ENCODE measurements at places on chromosomes 7 and 10. TPM values are rescaled to one million over a fixed set of nuclear protein-coding genes. Genes with fewer than 3 reads are reported as not detected.

The TEX36 gene
- not detected for total RNA-seq

The SPDYE9 gene
- not detected for total RNA-seq

DNA sequence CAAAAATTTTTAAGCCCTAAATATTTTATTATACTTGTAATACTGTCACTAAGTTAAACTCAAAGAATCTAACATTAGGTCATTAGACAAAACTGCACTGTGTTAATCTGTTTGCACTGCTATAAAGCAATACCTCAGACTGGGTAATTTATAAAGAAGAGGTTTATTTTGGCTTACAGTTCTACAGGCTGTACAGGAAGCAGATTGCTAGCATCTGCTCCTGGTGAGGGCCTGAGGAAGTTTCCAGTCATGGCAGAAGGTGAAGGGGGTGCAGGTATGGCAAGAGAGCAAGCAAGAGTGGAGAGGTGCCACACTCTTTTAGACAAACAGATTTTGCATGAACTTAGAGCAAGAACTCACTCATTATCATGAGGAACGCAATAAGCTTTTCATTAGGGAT, 125.7 kb downstream of the IMMP2L start:
- DNase-seq, result no peak

The PLXDC2 gene
- 0.15 TPM for total RNA-seq

The HELLS gene
- 147 TPM for total RNA-seq

The HOXA9 gene
- total RNA-seq, result not detected

GRCh38 chr10:122544493-122544892, 16.1 kb upstream of the DMBT1 start:
- peak; percentile 50 for DNase-seq

GRCh38 chr7:141189231-141189630, 115.4 kb downstream of the TMEM178B start:
- DNase-seq, result no peak

DNA sequence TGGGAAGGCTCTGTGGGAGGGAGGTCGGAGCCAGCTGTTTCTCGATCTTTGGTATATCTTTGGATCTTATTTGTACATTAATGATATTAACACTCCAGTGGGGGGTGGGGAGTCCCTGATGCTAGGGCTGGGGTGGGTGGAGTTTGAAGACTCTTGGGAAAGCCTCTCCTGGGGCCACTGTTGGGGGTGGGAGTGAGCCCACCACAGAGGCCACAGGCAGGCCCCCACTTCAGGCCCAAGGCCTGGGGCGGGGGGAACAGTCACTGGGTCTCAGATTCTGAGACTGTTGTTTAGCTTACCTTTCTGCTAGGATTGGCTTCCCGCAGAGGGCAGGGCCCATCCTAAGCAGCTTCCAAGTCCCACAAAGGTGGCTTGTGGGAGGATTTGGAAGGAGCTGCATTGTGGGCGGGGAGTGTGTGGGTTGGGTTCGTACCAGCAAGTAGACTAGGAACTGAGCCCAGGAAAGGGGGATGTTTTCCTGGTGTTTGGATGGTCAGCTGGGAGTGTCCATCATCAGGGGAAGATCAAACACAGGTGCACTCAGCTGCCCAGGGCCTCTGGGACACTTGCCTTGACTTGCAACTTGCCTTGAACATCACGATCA, 11.9 kb downstream of the YKT6 start:
- no peak for DNase-seq

The TFPI2 gene
- total RNA-seq, result not detected

- no peak for DNase-seq
These were observed 80.0 kb downstream of the NRCAM start for GRCh38 chr7:108376206-108376605.

The CTAGE8 gene
- total RNA-seq, result 0.77 TPM

The SVIL gene
- total RNA-seq, result 5.9 TPM

The SIRT1 gene
- total RNA-seq, result 24.8 TPM

- no peak for DNase-seq
These were observed 295.7 kb upstream of the SHH start for GRCh38 chr7:156107957-156108356.

DNA sequence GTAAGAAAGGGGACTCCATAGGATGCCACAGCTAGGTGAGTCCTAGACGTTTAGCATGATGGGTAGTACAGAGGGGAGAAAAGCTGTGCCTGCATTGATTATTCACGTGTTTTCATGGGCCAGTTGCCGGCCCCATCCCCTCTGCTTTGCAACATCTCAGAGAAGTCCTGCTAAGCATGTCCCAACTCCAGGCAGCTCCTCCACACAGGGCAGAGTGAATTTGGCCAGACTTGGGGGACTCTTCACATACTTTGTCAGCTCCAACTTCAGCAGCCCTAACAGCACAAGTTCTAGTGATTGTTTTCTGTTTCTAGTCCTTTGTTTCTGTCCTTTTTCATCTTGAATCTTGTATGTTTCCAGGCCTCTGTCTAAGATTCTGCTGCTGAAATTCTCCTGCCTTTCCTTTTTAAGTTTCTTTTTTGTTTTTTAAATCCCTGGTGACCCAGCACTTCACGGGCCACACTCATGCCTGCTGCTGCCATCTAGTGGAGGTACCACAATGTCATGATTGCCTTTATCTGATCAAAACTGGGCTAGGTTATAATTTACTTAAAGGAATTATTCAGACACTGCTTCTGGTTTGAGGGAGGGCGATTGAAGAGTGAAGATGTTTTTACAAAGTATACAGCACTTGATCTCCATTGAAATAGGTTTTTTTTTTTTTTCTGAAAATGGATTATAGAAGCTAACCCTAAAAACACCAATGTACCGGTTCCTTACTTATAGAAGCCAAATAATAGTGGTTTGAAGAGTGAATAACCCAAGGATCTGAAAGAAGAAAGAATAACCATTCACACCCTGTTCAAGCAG, 276.9 kb downstream of the CSTF2T start:
- DNase-seq, result peak; percentile 5

The EPC1 gene
- 40.9 TPM for total RNA-seq

The OR2A1 gene
- total RNA-seq, result not detected

DNA sequence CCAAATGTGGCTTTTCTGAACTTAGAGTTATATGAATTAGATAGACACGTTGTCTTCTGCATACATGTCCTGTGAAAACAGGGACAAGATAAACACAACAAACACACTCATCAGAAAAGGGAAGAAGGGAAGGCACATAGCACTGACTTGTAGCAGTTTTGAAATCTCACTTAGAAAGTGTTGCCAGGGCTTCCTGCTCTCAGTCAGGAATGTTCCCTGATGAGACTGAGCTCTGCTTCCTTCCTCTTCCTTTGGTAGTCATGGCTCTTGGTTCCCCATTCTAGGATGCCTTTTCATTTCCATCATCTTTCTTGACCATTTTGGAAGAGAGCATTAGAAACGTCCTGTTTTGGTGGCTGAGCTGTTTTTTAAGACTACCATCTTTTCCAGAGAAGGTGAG, 233.8 kb upstream of the LYZL1 start:
- DNase-seq, result no peak

- no peak for DNase-seq
These were observed 12.7 kb upstream of the BTBD16 start for GRCh38 chr10:122258136-122259074.

- DNase-seq, result no peak
These were observed 490.9 kb downstream of the ZWINT start for GRCh38 chr10:55870186-55870585.

The ELAPOR2 gene
- 2.4 TPM for total RNA-seq

The CTTNBP2 gene
- not detected for total RNA-seq

The GNG11 gene
- not detected for total RNA-seq

The KLHDC10 gene
- total RNA-seq, result 18.7 TPM

DNA sequence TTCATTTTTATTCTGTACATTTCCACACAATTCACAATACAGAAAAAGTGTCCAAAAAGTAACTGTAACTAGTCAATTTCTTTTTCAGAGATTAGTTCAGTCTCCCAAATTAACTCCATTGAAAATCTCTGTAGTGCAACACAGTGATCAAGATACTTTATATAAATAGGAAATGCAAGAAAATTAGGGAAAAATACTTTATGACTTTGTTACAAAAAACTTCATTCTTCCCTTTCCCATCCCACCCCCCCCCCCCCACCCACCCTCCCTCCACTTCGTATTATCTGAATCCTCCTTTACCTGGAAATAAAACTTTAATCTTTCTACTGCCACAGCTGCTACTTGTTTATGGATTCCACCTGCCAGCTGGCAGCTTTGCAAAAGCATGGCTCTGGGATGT, 37.5 kb upstream of the PTN start:
- no peak for DNase-seq

DNA sequence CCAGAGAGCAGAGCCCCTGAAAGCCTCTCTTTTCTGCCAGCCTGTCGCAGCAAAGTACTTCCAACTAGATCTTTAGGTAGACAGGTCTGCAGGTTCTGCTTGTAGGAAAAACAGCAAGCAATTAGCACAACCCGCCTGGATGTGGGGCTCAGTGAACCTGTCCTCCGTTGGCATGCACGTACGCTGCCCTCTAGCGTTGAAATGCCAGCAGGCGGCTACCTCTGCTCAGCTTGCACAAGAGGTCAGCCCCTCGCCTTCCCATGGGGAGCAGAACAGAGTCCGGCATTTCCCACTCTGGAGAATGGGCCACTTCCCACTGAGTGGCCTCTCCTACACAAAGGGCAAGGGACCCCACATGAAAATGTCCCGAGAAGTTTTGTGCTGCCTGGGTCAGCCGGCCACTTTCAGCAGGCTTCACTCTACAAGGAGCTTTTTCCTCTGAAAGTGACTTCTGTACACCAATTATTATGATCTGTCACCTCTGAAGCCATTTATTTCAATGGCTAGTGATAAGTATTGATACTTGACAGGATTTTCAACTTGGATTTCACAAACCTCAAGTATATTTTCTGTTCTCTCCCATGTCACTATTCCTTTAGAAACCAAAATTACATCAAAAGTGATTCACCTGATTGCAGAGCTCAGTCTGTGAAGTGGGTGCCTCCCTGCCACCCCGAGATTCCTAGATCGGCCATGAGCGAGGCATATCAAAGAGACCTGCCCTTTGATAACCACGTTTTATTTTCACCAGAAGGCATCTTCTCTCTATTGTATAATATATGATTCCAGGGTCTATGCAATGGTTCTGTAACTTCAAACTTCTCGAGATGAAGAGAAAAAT, 56.7 kb downstream of the JCAD start:
- DNase-seq, result peak; percentile 60

DNA sequence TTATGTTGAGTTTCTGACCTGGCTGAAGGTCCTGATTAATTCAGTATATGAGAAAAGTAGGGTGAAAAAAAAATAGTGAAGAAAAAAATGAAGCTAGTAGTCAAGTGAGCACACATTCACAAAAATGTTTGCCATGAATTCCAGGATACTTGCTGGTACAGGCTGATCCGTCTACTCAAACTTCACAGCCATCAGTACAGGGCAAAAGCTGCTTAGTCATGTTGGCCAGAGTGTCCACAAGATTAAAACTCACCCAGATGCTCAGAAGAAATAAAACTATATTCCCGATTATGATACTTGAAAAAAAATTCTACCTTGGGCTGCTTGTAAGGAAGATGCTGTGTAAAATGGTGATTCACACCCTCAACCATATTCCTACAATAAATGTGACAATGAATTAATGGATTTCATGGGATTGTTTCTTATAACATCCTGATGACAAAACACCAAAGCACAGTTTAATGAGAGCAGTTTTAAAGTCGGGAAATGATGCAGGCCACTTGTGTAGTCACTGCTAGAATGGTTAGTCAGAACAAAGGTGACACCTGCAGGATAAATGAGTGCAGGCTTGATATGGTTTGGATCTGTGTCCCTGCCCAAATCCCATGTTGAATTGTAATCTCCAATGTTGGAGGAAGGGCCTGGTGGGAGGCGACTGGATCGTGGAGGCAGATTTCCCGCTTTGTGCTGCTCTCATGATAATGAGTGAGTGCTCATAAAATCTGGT, 49.2 kb upstream of the ANKRD1 start:
- no peak for DNase-seq
